ENCODE measurements at places on chromosomes 7 and 10.

DNA sequence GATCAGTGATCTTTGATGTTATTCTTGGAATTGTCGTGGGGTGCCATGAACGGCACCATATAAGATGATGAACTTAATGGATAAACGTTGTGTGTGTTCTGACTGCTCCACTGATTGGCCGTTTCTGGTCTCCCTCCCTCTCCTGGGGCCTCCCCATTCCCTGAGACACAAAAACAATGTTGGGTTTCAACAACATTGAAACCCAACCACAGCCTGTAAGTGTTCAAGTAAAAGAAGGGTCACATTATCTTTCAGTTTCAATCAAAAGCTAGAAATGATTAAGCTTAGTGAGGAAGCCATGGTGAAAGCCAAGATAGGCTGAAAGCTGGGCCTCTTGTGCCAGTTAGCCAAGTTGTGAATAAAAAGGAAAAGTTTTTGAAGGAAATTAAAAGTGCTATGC lies 19.5 kb downstream of the EN2 start:
- no peak for DNase-seq

GRCh38 chr7:29915481-29916215 lies 74.0 kb downstream of the SCRN1 start:
- peak; percentile 33 for DNase-seq

DNA sequence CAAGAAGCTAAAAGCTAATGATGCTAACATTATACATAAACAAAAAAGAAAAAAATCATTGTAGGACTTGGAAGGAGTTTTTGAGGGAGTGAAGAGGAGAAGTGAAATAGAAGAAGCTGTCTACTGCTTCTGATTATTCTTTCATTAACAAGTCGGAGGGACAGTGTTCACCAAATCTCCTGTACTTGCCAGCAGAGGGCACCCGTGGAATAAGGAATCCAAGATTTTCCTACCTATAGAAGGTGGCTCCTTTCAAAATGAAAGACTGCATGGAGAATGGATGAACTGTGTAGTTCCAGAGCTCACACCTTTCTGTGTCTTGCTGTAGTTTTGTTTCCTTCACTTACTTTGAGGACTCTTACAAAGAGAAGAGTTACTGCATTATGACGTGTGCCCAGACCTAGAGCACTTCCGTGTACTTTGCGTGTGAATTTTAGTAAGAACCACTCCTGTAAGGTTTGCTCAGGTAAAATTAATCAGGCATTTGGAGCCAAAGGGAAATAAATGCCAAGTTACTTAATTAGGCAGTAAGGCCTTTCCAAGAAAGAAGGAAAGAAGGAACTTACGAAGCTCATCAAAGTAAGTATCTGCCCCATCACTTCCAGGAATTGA lies 145.1 kb downstream of the SEMA3D start:
- peak; percentile 78 for DNase-seq

DNA sequence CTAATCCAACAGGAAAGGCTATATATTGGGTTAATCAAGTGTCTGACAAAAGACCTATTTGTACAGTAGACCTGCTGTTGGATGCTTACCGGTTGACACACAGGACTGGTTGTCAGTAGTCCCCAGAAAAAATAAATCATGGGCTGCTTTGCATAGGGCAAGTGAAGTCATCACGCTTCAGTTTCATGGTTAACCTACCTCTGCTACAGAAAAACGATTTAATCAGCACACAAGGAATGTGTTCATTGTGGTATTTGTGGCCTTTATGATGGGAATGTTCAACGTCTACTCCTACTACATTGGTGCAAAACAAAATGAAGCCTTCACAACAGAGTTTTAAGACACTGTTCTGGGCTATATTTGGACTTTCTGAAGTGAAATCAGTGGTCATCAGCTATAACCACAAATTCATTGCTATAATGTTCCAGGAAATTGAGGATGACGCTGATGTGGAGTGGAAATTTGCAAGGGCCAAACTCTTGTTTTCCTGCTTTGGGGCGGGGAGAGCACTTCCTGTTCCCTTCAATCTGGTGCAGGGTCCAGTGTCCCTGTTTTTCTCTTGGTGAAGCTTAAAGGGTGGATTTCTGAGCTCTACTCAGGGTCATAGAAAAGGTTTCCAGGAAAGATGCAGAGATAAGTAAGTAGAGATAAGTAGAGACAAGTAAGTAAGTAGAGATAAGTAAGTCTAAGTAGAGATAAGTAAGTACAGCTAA lies 39.3 kb upstream of the GGCT start:
- DNase-seq = no peak

DNA sequence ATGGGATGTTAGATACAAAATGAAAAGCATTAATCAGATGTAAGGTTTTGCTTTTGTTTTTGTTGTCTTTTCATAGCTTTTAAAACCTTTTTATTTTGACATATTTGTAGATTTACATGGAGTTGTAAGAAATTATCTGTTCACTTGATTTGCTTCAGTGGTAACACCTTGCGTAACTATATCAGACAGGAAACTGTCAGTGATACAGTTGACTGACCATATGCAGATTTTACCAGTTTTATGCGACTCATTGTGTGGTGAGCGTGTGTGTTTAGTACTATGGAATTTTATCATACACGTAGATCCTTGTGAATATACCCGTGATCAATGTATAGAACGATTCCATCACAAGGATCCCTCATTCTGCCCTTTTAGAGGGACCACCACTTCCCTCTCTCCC lies 701.4 kb downstream of the SUGCT start:
- DNase-seq = no peak

- peak; percentile 46 for DNase-seq
Measured at GRCh38 chr10:121469797-121470606, 128.2 kb downstream of the FGFR2 start.

DNA sequence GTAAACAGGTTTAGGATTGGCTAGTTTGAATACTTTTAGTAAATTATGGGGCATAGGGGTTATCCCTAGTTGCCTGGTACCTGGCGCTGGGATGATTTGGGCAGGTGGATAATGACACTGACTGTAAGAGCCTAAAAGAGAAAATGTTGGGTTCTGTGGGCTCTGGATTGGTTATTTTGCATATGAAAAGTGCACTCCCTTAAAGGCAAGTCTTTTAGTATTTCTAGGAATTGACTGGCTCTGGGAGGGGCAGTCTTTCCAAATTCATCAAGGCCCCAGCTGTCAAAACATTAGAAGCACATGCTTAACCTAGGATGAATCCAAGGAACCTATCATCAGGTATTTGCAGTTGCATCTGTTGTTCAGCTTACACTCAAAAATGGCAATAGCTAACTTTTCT lies 454.6 kb upstream of the SORCS1 start:
- DNase-seq = no peak

Data from left kidney (tissue), 8 donors.